ENCODE measurements at places on chromosomes 11 and 22. TPM values are rescaled to one million over a fixed set of nuclear protein-coding genes. Genes with fewer than 3 reads are reported as not detected.
A peak's percentile ranks its signal among the peaks of the same experiment; 100 is the strongest.

- no peaks in the 10 kb centered on the region for H3K27me3 ChIP-seq
- no peak overlapping the region for H3K27ac ChIP-seq
- no peak overlapping the region for H3K4me3 ChIP-seq
- no peak for DNase-seq
- H3K4me1 ChIP-seq: no peaks in the 10 kb centered on the region
These were observed 602.1 kb downstream of the SOX6 start for GRCh38 chr11:15754221-15754620.

GRCh38 chr11:2534134-2534956 is 89.5 kb downstream of the KCNQ1 start:
- no peaks in the 10 kb centered on the region for H3K36me3 ChIP-seq
- no peaks in the 10 kb centered on the region for H3K27me3 ChIP-seq
- DNase-seq: peak; percentile 44
- no peaks in the 10 kb centered on the region for H3K4me1 ChIP-seq

Gene PTH
- not detected for total RNA-seq

DNA sequence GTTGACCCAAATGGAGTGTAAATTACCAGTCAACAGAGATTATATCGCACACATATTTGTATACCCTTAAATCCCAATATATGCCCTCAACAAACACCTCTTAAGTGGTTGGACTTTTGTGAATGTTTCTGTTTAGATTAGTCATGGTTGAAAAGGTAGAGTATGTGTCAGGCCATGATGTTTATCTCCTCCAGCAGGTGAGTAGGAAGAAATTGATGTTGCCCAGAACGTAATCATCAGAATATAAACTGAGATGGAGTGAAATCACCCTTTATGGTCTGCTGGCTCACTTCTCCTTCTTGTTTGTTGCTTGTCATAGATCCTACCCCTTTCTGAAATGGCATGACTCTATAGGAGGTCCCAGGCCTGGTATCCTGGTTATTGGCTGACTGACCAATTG is 431.8 kb downstream of the ETS1 start:
- no peaks in the 10 kb centered on the region for H3K4me1 ChIP-seq
- H3K4me3 ChIP-seq: no peak overlapping the region
- H3K27me3 ChIP-seq: no peaks in the 10 kb centered on the region

Gene OLFML1
- total RNA-seq: 2.2 TPM

DNA sequence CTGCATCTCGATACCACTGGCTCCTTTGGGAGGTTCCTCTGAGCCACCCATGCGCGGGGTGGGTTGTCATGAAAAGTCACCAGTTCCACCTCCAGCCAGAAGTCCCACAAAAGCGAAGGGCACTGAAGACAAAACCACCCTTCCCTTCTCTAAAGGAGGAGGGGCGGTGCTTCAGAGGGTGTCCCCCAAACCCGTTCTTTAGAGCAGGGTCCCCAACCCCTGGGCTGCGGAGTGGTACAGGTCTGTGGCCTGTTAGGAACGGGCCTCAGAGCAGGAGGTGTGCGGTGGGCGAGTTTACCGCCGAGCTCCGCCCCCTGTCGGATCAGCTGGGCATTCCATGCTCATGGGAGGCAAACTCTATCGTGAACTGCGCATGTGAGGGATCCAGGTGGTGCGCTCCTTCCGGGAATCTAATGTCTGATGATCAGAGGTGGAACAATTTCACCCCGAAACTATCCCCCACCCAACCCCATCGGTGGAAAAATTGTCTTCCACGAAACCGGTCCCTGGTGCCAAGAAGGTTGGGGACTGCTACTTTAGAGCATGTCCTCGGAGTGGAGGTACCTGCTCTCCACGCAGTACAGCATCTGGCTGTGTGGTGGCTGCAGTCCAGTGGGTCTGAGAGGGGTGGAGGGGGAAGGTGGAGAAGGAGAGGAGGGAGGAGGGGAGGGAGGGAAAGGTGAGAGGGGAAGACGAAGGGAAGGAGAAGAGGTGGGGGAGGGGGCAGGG is 72.9 kb upstream of the SEPTIN5 start:
- no peaks in the 10 kb centered on the region for H3K4me1 ChIP-seq
- no peak overlapping the region for H3K4me3 ChIP-seq
- H3K27me3 ChIP-seq: no peaks in the 10 kb centered on the region
- no peaks in the 10 kb centered on the region for H3K36me3 ChIP-seq
- no peak for DNase-seq

- H3K36me3 ChIP-seq: no peaks in the 10 kb centered on the region
- H3K27ac ChIP-seq: no peak overlapping the region
- H3K27me3 ChIP-seq: no peaks in the 10 kb centered on the region
- H3K4me3 ChIP-seq: no peak overlapping the region
- DNase-seq: no peak
These were observed 341.3 kb downstream of the AASDHPPT start for GRCh38 chr11:106418791-106419190.

DNA sequence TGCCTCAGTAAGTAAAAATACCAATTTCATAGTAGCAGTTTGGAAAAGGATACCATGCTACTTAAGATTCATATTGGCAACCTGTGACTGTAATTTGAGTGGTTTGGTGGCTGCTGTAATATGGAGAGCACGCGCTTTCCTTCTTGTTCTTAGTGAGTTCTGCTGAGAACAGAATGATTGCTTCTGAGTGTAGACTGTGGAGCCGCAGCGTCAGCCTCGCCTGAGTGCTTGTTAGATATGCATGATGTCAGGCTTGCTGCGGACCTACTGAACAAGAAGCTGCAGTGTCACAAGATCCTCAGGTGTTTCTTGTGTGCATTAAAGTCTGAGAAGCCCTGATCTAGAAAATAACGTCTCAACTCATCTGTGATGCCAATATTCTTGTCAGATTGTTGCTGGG is 143.2 kb downstream of the ARHGAP42 start:
- H3K27ac ChIP-seq: no peak overlapping the region
- DNase-seq: no peak
- no peaks in the 10 kb centered on the region for H3K27me3 ChIP-seq
- H3K4me3 ChIP-seq: no peak overlapping the region
- no peaks in the 10 kb centered on the region for H3K36me3 ChIP-seq
- H3K4me1 ChIP-seq: peaks cover 28% of the 10 kb centered on the region

DNA sequence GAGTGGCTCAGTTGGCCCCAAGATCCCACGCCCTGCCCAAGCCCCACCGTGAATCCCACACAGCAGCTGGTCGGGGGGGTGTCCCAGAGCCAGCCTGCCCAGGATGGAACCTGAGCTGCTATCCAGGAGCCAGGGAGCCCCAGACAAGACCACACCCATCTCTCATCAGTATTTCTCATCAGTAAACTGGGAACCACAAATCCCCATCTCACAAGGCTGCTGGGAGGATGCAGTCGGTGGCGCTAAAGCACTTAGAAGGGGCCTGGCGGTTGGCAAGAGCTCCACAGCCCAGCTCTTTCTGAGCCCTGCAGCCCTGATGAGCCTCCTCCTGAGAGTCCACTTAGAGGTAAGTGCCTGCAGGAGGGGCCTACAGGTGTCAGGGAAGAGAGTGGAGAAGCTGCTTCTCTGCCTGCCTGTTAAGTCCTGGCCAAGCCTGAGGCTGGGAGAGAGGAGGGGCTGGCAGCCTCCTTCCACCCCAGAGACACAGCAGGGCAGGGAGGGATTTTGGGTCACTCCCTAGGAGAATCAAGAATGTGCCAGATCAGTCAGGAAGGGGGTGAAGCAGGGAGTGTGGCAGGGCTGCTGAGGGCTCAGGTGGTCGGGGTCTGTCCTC is 6.1 kb downstream of the FADS3 start:
- no peaks in the 10 kb centered on the region for H3K36me3 ChIP-seq
- DNase-seq: no peak
- H3K4me1 ChIP-seq: peaks cover 2% of the 10 kb centered on the region
- no peak overlapping the region for H3K27ac ChIP-seq

DNA sequence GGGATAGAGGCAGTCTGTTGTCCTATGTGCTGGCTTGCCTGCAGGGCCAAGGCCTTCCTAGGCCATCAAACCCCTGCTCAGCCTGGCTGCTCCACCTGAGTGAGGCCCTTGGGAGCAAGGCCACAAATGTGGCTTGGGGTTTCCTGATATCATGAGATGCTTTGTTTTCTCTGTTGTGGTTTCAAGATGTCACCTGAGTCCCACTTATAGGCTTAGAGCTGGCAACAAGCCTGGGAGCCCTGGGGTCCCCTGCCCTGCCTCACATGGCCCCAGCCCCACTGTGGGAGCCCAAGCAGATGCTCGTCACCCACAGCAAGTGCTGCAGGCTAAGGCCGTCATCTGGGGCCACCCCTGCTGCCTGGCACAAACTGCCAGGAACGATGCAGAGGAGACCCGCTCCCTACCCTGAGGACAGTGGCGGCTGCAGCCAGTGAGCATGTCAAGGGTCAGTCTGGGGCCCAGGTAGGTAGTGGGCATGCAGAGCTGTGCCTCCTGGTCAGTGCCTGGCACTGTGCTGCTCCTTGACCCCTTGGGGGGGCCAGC is 75.4 kb upstream of the KCNQ1OT1 start:
- H3K4me1 ChIP-seq: no peaks in the 10 kb centered on the region
- peak; percentile 39 for DNase-seq
- H3K27me3 ChIP-seq: no peaks in the 10 kb centered on the region
- no peak overlapping the region for H3K4me3 ChIP-seq
- H3K27ac ChIP-seq: no peak overlapping the region
- H3K36me3 ChIP-seq: no peaks in the 10 kb centered on the region

GRCh38 chr11:130160498-130161155 is 1.0 kb downstream of the ST14 start:
- H3K27ac ChIP-seq: no peak overlapping the region
- no peaks in the 10 kb centered on the region for H3K36me3 ChIP-seq
- H3K27me3 ChIP-seq: no peaks in the 10 kb centered on the region
- no peak for DNase-seq
- peak overlapping the region; percentile 58 for H3K4me3 ChIP-seq
- H3K4me1 ChIP-seq: no peaks in the 10 kb centered on the region

- peak; percentile 80 for DNase-seq
- peak overlapping the region; percentile 50 for H3K27ac ChIP-seq
- H3K4me1 ChIP-seq: peaks cover 21% of the 10 kb centered on the region
- no peaks in the 10 kb centered on the region for H3K36me3 ChIP-seq
These were observed 18.1 kb upstream of the MRTFA start for GRCh38 chr22:40654522-40655167.

DNA sequence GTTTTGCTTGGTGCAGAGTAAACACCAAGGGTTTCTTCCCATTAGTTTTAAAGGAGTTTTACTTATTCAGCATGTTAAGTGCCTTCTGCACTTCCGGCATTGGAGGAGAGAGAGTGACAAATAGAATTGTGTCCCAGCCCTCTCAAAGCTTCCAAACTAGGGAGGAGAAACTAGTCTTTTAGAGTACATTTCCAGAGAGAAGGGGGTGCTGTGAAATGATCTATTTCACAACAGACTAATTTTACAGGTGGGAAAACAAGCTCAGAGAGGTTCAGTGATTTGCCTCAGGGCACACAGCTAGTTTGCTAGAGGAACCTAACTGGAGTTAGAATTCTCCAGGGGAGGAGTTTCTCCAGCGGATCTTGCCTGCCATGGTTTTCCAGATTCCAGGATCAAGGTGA is 12.6 kb downstream of the MPST start:
- peak overlapping the region; percentile 74 for H3K27ac ChIP-seq
- no peak for DNase-seq
- H3K27me3 ChIP-seq: no peaks in the 10 kb centered on the region
- peaks cover 67% of the 10 kb centered on the region for H3K4me1 ChIP-seq
- no peaks in the 10 kb centered on the region for H3K36me3 ChIP-seq

GRCh38 chr11:58334708-58335107 is 24.2 kb downstream of the OR5B17 start:
- no peak overlapping the region for H3K4me3 ChIP-seq
- DNase-seq: no peak
- no peaks in the 10 kb centered on the region for H3K27me3 ChIP-seq
- H3K36me3 ChIP-seq: no peaks in the 10 kb centered on the region
- H3K27ac ChIP-seq: no peak overlapping the region

Gene SHANK3
- 16.0 TPM for total RNA-seq

Gene MRPL48
- 18.3 TPM for total RNA-seq

- H3K27ac ChIP-seq: no peak within 1 kb of the TSS
- H3K36me3 ChIP-seq: no peaks in the 10 kb centered on the region
- H3K27me3 ChIP-seq: no peaks in the 10 kb centered on the region
- DNase-seq: no peak
- peak within 1 kb of the TSS; percentile 41 for H3K4me3 ChIP-seq
These were observed at the start of gene LIF for GRCh38 chr22:30245985-30246813. TSS of gene LIF (minus strand) at chr22:30246759. CDS start at chr22:30246695, 64 bp downstream.

Gene SPATA19
- not detected for total RNA-seq

Gene SERPING1
- 2,061 TPM for total RNA-seq

DNA sequence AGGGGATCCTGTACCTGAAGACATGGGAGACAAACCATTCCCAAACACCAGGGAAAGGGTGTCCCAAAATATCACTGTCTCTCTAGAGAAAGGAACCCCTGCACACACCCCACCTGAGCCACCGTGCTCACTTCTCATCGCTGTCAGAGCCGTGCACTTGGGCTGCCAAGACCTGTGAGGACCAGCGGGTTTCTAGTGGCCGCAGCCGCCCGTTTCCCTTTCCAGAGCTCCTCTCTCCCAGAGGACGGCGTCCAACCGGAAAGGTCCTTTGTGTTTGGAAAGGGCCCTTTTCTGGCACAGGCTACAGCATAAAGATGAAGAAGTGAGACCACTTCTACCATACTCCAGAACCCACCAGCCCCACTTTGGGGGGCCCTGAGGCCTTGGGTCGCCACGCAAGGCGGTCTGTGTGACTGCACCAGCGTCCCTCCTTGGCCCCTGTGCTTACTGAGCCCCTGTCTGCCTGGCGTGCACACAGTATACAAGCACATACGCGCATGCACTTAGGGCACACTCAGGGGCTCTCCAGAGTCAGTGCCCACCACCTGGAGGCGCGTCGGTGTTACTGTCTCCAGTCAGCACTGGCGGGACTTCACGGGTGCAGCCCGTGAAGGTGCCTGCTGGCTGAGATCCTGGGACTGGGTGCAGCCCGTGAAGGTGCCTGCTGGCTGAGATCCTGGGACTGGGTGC is 381.8 kb downstream of the TBC1D22A start:
- H3K27me3 ChIP-seq: no peaks in the 10 kb centered on the region
- DNase-seq: no peak
- no peak overlapping the region for H3K27ac ChIP-seq
- no peak overlapping the region for H3K4me3 ChIP-seq

Gene FGF19
- total RNA-seq: not detected

DNA sequence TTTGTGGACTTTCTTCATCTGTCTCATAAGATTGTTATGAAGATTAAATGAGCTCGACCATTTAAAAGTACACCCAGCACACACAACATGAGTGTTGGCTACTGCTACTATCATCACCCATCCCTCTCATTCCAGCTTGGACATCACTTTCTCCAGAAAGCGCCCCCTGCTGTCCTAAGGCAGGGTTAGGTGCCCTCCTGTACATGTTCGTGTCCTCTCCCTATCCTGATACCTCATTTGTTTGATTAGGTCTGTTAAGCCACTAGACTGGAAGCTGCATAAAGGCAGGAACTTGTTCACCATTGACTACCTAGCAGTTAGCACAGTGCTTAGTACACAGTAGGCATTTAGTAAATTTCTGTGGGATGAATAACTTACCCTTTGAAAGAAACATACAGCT is 85.5 kb downstream of the ENTHD1 start:
- H3K27me3 ChIP-seq: no peaks in the 10 kb centered on the region
- no peak for DNase-seq
- H3K27ac ChIP-seq: no peak overlapping the region
- H3K36me3 ChIP-seq: no peaks in the 10 kb centered on the region
- no peaks in the 10 kb centered on the region for H3K4me1 ChIP-seq
- no peak overlapping the region for H3K4me3 ChIP-seq
